Stomach (tissue), 19 donors: ENCODE measurements at places on chromosomes 6 and 20. TPM values are rescaled to one million over a fixed set of nuclear protein-coding genes. Genes with fewer than 3 reads are reported as not detected.

- no peak for DNase-seq
- no peaks in the 10 kb centered on the region for H3K36me3 ChIP-seq
- no peaks in the 10 kb centered on the region for H3K4me1 ChIP-seq
These were observed 386.4 kb upstream of the MMS22L start for GRCh38 chr6:97669191-97670031.

- no peaks in the 10 kb centered on the region for H3K36me3 ChIP-seq
- H3K27ac ChIP-seq = no peak overlapping the region
- H3K27me3 ChIP-seq = no peaks in the 10 kb centered on the region
- H3K4me3 ChIP-seq = peak overlapping the region; percentile 51
- no peak for DNase-seq
These were observed 2.2 kb downstream of the TAF4 start for GRCh38 chr20:62063315-62063980.

- no peak overlapping the region for H3K27ac ChIP-seq
- peak; percentile 19 for DNase-seq
- no peaks in the 10 kb centered on the region for H3K4me1 ChIP-seq
- no peak overlapping the region for H3K4me3 ChIP-seq
- H3K27me3 ChIP-seq = no peaks in the 10 kb centered on the region
These were observed 210.4 kb downstream of the TAF4 start for GRCh38 chr20:61855286-61855685.

DNA sequence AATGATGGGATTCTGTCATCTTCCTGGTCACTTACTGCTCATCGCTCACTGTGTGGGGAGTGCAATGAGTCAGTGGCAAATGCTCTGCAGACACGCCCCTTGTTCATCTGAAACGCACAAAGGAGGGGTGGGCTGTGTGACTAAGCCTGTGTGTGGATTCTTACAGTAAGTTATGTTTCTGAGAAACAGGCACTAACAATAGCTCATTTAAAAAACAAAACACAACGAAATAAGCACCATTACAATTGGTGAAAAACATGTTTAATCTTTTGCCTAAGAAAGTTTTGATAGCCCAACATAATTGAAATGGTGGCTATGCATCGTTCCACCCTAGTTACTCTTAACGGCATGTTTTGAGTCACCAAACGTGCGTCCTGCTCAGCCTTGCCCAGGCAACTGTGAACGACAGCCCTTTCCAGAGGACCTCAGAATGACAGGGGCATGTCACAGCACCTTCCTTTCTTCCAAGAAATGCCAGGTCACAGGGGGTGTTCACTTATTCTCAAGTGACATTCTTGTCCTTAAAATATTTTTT is 118.4 kb upstream of the SGK1 start:
- H3K27me3 ChIP-seq = no peaks in the 10 kb centered on the region
- H3K4me3 ChIP-seq = no peak overlapping the region
- no peaks in the 10 kb centered on the region for H3K36me3 ChIP-seq
- H3K27ac ChIP-seq = peak overlapping the region; percentile 31
- no peaks in the 10 kb centered on the region for H3K4me1 ChIP-seq

Gene PHACTR1
- 0.70 TPM for polyA plus RNA-seq

DNA sequence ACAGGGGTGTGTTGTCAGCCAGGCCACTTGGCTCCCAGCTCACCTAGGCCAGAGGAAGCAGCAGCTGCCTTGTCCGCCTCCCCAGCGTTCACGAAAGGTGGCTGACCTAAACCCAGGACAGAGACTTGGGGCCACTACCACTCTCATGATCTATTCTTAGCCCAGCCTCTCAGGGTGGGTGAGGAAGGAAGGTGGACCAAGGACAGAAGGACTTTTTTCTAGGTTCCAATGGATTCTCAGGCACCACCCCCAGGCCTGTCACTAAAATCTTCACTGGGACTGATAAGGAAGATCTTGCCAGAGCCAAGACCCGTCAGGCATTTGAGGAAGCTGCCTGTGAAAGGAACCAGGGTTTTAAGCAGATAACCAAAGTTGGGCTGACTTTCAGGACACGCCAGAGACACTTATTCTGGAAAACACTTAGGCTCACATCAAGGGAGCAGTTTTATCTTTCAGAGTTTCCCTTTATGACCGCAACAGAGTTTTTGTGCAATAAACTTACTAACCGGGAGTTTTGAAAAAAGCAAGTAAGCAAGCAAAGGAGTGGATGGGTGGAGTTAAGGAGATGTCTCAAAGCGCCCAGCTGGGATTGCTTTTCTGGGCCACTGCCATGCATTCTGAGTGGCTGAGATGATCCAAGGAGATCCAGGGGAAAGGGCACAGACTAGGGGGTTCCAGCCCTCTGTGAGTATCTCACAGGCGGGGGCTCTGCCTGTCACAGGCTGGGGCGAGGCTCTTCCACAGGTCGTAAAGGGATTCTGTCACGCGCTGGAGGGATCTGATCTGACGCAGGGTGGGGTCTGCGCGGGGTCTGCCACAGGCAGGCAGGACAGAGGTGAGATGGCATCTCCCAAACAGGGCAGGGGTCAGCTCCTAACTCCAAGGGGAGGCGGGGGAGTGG is 989 bp downstream of the FITM2 start:
- no peaks in the 10 kb centered on the region for H3K27me3 ChIP-seq
- peak overlapping the region; percentile 87 for H3K27ac ChIP-seq
- H3K36me3 ChIP-seq = peaks cover 3% of the 10 kb centered on the region
- DNase-seq = peak; percentile 47

Gene WFDC6
- polyA plus RNA-seq = not detected

Gene SLCO4A1
- polyA plus RNA-seq = 9.0 TPM

DNA sequence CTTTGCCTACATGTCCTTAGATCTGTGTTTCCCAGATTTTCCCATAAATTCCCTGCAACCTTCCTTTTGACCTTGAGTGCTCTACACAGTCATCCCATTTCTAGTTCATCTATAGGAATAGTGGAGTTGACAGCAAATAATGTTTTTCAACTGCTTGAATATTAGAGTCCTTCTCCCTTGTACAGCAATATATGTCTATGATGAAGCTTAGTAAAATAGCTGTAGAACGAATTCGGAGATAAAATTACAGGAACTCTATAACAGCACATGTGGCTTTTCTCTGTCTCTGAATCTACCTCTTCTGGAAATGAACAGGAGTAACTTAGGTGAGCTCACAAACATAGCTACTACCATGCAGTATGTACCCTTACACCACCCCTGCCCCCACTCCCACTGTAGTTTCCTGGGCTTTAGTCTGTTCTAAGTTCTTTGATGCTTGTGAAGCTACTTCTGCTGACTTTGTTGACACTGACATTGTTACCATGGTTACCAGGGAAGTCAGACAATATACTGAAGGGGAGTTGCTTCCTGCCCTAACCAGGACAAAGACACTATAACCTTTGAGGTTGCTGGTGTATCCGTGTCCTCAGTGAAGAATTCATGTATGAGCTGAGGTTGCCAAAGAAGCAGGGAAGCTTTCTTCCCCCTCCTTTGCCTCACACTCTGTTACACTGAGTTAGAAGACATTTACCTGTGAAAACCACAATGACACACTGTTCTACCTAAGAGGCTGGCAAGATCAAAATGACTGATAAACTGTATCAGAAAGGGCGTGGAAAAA is 35.8 kb upstream of the SHLD1 start:
- H3K27ac ChIP-seq = no peak overlapping the region
- no peak overlapping the region for H3K4me3 ChIP-seq
- no peaks in the 10 kb centered on the region for H3K27me3 ChIP-seq
- DNase-seq = peak; percentile 86
- no peaks in the 10 kb centered on the region for H3K36me3 ChIP-seq

Gene ULBP3
- not detected for polyA plus RNA-seq

DNA sequence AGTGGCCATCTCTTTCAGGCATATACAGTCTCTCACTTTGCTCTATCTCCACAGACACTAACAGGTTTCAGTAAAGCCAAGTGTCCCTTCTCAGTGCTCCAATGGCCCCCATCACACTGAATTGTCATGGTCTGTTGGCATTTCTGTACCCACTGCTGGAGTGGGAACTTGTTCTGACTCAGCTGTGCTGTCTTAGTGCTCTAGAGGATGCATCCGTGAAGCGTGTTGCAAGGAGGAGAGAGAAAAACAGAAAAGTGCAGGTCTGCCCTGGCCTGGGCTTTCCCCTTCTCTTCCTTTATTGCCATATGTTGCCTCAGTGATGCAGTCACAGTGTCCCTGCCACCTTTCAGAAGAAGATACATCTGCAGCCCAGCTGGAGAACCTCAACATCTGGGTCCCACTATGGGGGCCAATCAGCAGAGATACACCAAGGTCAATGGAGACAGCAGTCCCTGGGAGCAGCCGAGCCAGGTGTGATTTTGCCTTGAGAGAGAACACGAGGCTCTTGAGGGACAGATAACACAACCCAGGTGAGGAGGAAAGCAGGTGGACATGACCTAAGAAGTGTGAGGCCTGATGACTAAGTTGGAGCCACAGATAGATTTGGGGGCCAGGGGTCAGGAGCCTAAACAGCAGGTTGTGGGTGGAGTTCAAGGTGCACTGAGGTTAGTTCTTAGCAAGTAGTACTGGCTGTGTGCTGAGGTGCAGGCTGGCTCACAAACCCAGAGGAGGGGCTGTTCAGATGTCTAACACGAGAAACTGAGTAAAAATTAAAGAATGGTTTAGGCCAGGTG is 5.6 kb upstream of the PLCG1 start:
- no peak overlapping the region for H3K4me3 ChIP-seq
- peaks cover 13% of the 10 kb centered on the region for H3K4me1 ChIP-seq
- no peak for DNase-seq
- H3K36me3 ChIP-seq = peaks cover 2% of the 10 kb centered on the region

DNA sequence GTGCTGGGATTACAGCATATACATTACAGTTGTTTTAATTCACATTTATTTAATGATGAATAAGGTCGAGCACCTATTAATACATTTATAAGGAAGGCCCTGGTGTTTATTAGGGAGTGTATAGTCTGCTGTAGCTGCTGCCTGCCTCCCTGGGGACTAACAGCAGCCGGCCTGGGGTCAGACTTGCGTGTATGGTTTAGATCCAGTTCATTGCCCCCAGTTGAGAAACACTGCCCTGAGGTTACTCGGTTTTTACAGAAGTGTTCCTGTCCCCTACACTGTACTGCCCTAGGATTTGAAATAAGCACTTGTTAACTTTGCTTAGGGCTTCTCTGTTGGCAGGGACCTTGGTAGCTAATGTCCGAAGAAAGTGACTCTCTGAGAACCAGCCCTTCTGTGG is 4.0 kb downstream of the TTPAL start:
- no peak overlapping the region for H3K4me3 ChIP-seq
- H3K4me1 ChIP-seq = peaks cover 8% of the 10 kb centered on the region
- H3K27me3 ChIP-seq = no peaks in the 10 kb centered on the region
- no peak for DNase-seq
- peaks cover 52% of the 10 kb centered on the region for H3K36me3 ChIP-seq

Gene CTCFL
- polyA plus RNA-seq = not detected

Gene MYMX
- 3.4 TPM for polyA plus RNA-seq

DNA sequence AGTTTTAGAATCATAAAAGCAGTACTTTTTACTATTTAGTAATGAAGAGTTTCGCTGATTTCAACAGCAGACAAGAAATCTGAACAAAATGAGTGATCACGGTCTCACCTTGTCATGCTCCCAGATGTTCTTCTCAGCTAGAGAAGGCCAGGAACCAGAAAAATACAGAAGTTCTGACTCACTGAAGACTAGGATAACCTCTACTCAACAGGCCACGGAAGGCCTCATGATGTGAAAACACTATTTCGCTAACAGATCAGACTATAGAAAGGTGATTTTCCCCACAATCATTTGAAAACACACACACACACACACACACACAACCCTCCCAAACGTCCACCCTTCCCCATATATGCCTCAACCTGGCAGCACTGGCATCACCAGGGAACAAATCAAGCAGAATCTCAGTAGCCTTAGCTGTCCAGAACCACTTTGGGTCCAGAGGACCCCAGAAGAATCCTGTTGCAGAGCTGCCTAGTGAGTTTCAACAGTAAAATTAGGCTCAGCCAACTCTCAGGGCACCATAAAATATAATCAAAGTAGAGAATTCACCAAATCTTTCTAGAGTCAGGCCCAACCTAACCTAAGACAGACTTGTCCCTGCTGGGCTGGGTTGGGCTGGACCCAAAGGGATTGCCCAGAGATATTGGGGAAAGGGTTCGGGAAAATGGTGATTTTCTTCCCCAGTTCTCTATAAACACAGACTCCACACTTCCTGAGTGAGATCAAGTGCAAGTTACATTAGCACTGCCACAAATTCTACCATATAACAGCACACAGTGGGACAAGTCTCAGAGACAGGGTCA is 7.9 kb downstream of the EXOC2 start:
- no peak for DNase-seq
- H3K4me1 ChIP-seq = peaks cover 4% of the 10 kb centered on the region
- H3K36me3 ChIP-seq = peaks cover 13% of the 10 kb centered on the region
- H3K27me3 ChIP-seq = no peaks in the 10 kb centered on the region
- H3K27ac ChIP-seq = no peak overlapping the region

GRCh38 chr6:32047855-32048766 is 9.9 kb downstream of the CYP21A2 start:
- H3K27me3 ChIP-seq = no peaks in the 10 kb centered on the region
- peaks cover 30% of the 10 kb centered on the region for H3K4me1 ChIP-seq
- no peak overlapping the region for H3K4me3 ChIP-seq
- H3K27ac ChIP-seq = peak overlapping the region; percentile 67

DNA sequence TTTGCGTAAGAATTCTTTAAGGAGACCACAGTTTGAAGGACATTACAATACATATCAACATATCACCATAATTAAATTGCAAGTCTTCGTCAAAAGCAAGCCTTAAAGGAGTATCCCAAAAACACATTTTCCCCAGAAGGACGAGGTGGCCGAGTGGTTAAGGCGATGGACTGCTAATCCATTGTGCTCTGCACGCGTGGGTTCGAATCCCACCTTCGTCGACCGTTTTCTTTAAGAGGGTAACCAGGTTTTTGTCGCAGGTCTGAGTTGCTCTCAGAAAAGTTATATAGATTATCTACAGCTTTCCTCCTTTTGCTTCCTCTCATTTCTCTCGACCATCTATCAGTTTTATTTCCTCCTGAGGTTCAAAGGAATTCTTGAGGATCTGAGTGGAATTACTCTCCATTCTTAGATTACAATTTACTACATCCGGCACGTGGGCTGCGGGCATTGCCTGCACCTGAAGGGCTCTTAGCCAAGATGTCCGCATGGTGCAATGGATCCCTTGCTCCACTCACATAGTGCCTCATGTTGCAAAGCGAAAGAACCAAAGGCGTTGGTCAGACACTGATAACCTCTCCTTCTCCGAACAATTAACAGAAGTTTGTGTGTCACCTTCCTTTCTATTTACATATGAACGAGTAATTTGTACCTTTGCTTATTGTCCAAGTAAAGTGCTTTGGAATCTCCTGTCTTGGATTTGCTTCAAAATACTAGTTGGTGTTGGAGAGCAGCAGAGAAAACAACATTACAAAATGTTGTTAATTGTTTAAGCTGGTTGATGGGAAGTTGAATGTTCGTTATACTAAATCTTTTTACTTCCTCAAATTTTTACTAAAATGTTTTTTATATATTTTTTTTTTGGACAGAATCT is 14.0 kb downstream of the POM121L2 start:
- H3K27me3 ChIP-seq = peaks cover 71% of the 10 kb centered on the region
- DNase-seq = no peak
- no peak overlapping the region for H3K27ac ChIP-seq
- H3K4me3 ChIP-seq = no peak overlapping the region

Gene FLRT3
- polyA plus RNA-seq = 8.0 TPM

GRCh38 chr6:163694988-163695398 is 280.5 kb downstream of the QKI start:
- H3K27me3 ChIP-seq = no peaks in the 10 kb centered on the region
- H3K4me3 ChIP-seq = no peak overlapping the region
- H3K4me1 ChIP-seq = no peaks in the 10 kb centered on the region
- DNase-seq = peak; percentile 21

Gene LGSN
- polyA plus RNA-seq = 0.06 TPM
